ENCODE measurements at places on chromosomes 5 and 9.

DNA sequence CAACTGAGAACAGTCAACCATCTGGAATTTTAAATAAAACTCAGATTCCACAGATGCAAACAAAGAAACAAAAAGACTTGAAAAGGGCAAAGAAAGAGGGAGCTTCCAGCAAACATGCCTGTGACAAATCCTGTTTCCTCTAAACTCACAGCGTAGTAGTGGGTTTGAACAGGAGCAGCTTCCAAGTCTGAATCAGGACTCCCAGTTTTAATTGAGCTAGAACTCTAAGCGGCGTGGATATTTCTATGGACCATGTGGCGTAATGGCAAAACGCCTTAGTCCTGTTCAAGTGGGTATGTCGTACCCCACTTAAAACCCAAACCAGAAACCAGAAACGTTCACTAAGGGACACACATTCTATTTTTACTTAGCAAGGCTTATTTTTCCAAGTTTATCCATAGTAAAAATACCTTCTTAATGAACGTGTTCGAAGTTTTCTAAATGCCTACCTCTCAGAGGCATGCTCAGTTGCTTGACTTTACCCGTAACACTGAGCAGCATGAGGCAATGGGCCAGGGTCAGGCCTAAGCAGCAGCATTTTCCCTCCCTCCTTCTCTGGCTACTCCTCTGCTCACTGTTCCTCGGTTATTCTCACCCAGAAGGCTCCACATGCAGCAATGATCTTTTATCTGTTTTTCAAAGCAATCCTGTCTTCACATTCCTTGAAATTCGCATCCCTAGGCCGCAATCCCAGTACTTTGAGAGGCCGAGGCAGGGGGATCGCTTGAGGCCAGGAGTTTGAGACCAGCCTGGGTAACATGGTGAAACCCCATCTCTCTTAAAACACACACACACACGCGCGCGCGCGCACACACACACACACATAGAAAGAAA is 77.9 kb downstream of the FNBP1 start:
- no peak for DNase-seq

GRCh38 chr5:176161431-176161830 is 76.8 kb upstream of the SIMC1 start:
- DNase-seq, result no peak

DNA sequence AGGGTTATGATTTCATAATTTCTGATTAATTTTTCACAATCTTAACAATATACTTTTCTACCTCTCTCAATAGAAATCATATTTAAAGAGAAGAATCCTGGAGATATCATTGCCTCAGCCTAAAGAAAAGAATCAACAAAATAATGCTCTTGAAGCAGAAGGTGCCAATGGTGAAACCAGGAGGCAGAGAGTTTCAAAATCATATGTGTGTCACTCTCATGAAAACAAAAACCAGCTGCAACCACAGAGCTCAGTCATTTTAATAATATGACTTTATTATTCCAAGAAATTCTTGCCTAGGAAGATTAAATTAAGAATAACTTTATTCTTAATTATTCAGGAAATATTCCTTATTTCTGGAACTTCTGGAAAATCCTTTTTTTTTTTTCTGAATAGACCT is 266.8 kb upstream of the ACTBL2 start:
- DNase-seq, result no peak

GRCh38 chr9:136403915-136404800 is 4.2 kb upstream of the SNAPC4 start:
- DNase-seq, result peak; percentile 33

- DNase-seq, result no peak
Measured at GRCh38 chr9:74526215-74526614, 29.1 kb downstream of the RORB start.

DNA sequence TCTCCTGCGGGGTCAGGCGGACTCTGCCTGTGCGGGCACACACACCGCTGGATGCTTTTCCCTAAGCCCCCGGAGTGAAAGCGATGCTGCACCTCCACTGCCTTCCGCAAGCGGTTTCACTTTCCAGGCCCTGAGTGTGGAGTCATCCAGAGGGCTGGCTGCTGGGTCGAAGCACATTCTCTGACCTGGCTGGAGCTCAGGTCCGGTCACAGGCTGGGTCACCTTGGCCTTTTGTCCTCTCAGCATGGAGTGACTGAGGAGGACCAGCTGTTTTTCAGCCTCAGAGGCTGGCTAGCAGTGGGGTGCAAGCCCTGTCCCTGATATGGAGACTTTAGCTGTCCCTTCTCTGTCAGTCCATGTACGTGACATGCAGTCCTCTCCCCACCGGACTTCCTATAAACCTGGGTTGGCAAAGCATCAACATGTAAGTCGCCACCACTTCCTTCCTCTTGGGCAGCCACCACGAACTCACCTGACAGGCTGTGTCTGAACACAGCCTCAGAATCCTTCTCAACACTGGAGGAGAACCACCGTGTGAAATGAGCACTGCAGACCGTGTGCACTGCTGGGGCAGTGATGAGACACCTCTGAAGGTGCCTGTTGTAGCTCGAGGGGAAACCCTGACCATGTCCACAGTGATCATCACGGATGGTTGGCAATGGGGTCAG is 51.3 kb downstream of the GADD45G start:
- DNase-seq, result no peak

- DNase-seq, result no peak
Measured at GRCh38 chr9:129934780-129935179, 99.5 kb downstream of the USP20 start.

All from stimulated activated CD4-positive, alpha-beta T cell treated with anti-CD3 and anti-CD28 coated beads, Interleukin-12 subunit alpha, Interleukin-12 subunit beta, amount 100 ng/mL, for 24 hours (primary cell).